ENCODE measurements at places on chromosomes 4 and X.
A peak's percentile ranks its signal among the peaks of the same experiment; 100 is the strongest.

GRCh38 chr4:68176500-68176899 lies 46.8 kb upstream of the TMPRSS11F start:
- no peak for DNase-seq

GRCh38 chr4:120771907-120772306 lies 150.6 kb downstream of the PRDM5 start:
- no peak for DNase-seq

GRCh38 chr4:8528713-8529112 lies 51.5 kb upstream of the GPR78 start:
- peak; percentile 78 for DNase-seq

DNA sequence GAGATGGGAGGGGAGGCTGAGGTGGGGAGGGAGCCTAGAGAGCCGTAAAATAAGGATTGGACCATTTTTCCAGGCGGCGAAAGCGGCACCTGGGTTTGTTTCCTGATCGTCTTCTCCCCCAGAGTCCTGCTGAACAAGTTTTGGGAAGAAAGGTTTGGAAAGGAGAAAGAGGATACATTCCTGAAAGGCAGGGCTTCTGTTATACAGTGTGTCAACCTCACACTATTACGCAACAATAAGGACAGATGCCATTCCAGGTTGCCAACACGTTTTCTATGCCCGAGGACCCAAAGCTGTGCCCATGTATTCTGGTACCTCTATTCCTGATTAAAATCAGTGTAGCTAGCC lies 658 bp downstream of the SCOC start:
- DNase-seq: no peak

- no peak for DNase-seq
Measured at GRCh38 chr4:66653937-66654336, 891.4 kb downstream of the CENPC start.

DNA sequence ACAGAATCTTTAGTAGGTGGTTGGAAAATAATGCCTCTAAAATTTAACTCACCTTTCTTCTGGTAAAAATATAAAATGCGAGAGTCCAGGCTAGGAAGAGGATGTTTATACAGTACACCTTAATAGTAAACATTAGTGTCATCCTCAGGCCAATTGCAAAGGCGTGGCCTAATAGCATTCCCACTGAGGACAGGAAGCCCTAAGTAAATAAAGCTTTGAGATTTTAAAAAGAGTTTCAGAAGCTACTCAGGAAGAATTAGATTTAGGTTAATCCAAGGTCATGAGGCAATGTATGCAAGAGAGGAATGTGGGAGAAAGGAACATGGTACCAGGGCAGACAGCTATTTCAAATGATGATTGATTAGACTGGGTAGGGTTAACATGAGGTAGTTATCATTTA lies 49.5 kb downstream of the RPGR start:
- no peak for DNase-seq

DNA sequence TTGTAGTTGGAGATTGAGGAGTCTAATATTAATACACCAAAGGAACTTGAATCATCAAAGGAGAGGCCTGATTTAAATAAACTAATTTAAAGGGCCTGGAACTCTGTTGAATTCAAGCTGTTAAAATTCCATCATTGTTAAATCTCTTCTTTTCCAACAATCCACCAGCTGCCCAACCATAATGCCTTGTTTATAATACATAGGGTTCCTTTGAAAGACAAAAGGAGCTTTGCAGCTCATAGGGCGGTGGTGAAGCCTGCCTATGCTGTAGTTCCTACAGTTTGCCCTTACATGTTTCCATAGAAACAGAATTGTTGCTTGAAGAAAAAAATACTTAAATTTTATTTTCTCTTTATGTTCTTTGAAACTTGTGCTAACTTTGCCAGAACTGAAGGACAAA lies 102.8 kb downstream of the GLUD2 start:
- no peak for DNase-seq

GRCh38 chr4:123120473-123120872 lies 198.1 kb upstream of the NUDT6 start:
- DNase-seq: peak; percentile 61

DNA sequence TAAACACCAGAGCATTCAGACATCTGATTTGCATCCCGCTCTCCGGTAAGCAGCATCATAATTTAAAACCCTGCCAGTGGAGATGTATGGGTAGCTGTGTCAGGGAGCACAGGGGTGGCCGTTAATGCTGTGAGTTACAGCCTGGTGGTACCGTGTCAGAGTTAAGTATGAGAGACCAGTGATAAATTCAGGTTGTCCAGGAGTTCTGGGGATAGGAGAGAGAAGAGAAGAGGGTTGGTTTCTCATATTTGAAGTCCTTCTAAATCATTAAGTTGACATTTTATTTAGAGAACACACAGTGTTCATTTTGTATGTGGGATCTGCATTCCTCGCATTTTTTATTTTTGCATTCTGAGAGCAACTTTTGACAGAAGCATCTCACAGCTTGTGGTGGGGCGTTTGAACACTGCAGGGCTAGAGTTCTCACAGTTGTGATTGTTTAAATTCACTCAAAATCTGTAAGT lies 157.6 kb downstream of the DCLK2 start:
- DNase-seq: peak; percentile 72

- DNase-seq: no peak
Measured at GRCh38 chrX:37627602-37628001, 56.1 kb downstream of the LANCL3 start.

DNA sequence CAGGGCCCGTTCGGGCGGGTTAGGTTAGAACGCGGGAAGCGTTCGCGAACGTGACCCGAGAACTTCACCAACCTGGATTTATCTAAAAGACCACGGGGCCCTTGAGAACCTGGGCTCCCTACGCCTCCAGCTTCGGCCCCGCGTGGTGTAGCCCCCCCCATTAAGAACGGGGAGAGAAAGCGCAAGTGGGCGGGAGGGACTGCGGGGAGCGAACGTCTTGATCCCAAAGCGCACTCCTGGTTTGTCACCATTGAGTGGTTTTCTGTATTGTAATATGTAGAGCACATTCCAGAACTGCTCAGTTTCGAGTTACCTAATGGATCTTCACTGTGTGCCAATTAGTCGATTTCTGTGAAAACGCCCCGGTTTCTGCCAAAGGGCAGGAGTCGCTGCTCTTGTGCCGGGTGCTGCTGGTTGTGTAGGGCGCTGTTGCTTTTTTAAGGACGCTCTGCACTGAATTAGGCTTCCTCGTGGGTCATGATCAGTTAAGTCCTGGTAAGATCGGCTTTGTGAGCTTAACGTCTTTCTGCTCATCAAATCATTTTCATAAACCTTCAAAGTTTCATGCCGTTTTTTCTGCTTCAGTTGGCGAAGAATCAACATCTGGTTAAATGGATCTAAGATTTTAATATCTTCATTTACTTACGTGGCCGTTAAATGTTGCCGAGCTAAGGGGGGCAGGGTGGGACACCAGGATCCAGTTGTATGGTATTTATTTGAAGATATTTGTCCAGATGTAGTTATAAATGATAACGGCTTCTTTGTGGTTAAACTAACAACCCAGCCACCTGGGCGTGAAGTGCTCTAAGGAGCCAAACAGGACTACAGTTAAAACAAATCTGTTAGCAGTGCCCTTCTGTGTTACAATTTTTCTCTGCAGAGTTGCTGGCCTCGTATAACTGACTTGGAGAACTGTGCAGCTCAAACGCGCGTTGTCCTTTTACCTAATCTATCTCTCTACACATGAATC lies 809 bp downstream of the MND1 start:
- peak; percentile 63 for DNase-seq

- no peak for DNase-seq
Measured at GRCh38 chr4:154422152-154422551, 69.4 kb downstream of the DCHS2 start.

GRCh38 chrX:36407836-36408235 lies 488.3 kb downstream of the CFAP47 start:
- no peak for DNase-seq

DNA sequence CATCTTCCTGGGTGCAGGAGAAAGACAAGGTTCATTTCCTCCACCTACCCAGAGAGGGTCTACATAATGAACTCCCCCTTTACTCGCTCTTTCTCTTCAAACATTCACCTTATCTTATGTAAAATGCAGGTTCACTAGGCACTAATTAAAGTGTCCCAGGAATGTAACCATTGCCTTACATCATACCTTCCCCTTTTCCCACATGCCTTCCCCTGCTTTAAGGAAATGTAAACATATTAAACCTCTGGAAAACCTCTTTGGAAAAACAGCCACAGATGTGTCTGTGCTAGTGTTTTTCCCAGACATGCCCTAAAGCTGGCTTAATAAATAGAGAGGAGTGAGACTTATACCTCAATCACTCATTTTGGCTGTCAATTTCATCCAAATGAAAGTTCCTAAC lies 15.8 kb downstream of the TBC1D9 start:
- DNase-seq: no peak

GRCh38 chr4:56677711-56678110 lies 3.4 kb downstream of the HOPX start:
- no peak for DNase-seq

DNA sequence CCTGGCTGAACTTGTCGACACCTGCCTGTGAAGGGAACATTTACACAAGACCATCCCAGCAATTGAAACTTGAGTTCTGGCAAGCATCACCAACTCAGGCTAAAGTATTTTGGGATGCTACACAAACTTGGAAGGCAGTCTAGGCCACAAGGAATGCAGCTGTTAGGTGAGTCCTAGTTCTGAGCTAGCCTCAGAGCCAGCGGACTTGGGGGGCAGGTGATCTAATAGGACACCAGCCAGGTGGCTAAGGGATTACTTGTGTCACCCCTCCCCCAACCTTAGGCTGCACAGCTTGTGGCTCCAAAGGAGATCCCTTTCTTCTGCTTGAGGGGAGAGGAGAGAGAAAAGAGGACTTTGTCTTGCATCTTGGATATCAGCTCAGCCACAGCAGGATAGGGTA lies 62.3 kb upstream of the DKK2 start:
- DNase-seq: no peak

- peak; percentile 43 for DNase-seq
Measured at GRCh38 chrX:115449742-115450141, 111.2 kb upstream of the PLS3 start.

All from astrocyte of the spinal cord (primary cell).